ENCODE measurements at places on chromosomes 2 and 18. TPM values are rescaled to one million over a fixed set of nuclear protein-coding genes. Genes with fewer than 3 reads are reported as not detected.

DNA sequence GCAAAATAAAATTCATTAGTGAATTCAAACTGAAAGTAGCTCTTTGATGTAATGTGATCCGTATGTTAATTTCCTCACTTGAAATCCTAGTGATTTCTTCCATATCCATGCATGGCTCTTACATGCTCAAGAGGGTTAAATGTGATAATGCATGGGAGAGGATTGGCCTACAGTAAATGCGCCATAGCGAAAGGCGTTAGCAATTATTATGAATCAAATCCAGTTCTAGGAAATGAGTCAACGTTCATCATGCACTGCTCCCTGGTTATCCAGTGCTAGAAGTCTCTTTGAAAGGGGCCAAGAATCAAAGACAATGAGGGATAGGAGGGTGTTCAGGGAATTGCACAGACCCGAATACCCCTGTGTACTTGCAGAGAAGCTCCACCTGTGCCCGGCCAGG is 101.4 kb upstream of the RASGRP3 start:
- no peak for DNase-seq
- no peak overlapping the region for H3K27ac ChIP-seq
- no peak overlapping the region for H3K4me3 ChIP-seq
- no peaks in the 10 kb centered on the region for H3K4me1 ChIP-seq
- H3K36me3 ChIP-seq, result no peaks in the 10 kb centered on the region

DNA sequence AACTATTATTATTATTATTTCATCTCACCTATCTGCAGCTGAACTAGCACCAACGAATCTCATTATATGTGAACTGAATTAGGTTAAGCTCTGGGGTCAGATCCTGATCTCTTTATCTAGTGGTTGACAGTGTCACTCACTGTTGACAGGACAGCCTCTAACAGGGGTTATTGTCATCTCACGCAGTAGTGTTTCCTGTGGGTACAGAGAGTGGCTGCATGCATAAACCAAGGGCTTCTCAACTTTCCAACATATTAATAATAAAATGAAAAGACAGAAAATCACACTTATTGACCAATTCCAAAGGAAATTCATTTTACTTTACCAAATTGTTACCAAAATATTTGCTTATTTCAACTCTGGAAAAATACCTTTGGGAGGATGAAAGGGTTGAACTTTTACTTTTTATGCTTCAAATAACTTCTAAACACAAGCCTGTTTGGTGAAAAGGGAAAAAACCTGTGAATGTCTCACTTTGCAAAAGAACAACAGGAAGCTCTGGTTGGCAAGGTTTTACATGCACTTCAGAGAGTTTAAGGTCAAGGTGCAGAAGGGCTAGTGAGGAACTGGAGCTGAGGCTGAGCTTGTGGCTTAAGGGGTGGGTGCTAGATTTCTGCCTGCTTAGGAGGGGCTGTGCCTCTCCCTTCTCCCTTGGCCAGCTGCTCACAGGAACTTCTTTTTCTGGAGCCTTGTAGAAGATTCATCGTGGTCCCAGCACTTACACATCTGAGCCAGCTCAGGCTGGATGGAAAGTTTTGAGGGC is 72.6 kb downstream of the CTAGE1 start:
- DNase-seq, result no peak
- peaks cover 16% of the 10 kb centered on the region for H3K4me1 ChIP-seq
- no peak overlapping the region for H3K4me3 ChIP-seq
- H3K27me3 ChIP-seq, result no peaks in the 10 kb centered on the region

- H3K27me3 ChIP-seq, result peaks cover 7% of the 10 kb centered on the region
- H3K27ac ChIP-seq, result no peak overlapping the region
- no peaks in the 10 kb centered on the region for H3K36me3 ChIP-seq
These were observed 11.0 kb downstream of the RTP5 start for GRCh38 chr2:241880311-241881073.

DNA sequence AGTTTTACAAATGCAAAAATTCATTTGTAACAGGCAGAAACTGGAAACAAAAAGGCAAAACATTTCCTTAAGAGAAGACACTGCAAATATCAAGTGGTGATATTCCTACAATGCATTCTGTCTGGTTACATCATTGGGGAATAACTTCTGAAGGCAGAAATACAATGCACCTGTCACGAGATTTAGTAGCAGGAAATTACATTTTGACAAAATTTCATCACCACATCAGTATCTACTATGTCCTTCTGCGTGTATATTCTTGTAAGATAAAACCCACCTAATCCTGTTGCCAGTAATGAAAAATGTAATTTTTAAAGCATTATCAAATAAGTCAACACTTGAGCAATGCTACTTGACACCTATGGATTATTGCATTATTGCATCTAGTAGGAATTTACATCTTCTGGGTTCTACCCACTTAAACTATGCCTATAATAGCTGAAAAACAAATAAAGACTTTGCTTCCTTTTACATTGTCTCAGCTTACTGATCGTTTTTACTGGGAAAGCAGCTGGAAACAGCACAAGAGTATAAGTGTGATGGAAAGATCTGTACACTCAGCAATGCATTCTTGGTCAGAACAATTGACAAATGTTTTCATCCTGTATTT is 59.5 kb downstream of the IRS1 start:
- peak overlapping the region; percentile 66 for H3K27ac ChIP-seq
- peaks cover 48% of the 10 kb centered on the region for H3K4me1 ChIP-seq
- H3K4me3 ChIP-seq, result no peak overlapping the region
- DNase-seq, result peak; percentile 49
- H3K27me3 ChIP-seq, result no peaks in the 10 kb centered on the region

- no peak for DNase-seq
- no peaks in the 10 kb centered on the region for H3K27me3 ChIP-seq
- H3K4me3 ChIP-seq, result peak overlapping the region; percentile 51
- peaks cover 24% of the 10 kb centered on the region for H3K36me3 ChIP-seq
- H3K27ac ChIP-seq, result peak overlapping the region; percentile 79
These were observed 6.1 kb downstream of the CTDSP1 start for GRCh38 chr2:218405746-218406208.

DNA sequence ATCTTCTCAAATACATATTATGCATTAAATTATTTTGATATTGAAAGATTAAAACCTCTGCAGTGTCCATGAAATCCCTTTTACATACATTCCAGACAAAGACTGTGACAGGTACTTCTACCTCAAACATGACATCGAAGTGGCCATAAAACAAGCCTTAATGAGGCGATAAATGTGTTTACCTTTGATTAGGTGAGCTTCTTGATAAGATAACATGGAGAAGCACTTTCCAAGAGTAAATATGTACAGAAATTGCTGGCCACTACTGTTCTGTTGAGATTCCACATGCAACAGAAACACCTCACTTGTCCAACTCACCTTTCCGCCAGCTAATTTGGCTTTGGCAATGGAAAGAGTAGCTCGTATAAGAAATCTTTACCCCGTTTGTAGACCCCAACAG is 55.2 kb downstream of the ZEB2 start:
- no peak overlapping the region for H3K4me3 ChIP-seq
- H3K27ac ChIP-seq, result no peak overlapping the region
- no peaks in the 10 kb centered on the region for H3K4me1 ChIP-seq
- H3K36me3 ChIP-seq, result no peaks in the 10 kb centered on the region
- DNase-seq, result no peak

DNA sequence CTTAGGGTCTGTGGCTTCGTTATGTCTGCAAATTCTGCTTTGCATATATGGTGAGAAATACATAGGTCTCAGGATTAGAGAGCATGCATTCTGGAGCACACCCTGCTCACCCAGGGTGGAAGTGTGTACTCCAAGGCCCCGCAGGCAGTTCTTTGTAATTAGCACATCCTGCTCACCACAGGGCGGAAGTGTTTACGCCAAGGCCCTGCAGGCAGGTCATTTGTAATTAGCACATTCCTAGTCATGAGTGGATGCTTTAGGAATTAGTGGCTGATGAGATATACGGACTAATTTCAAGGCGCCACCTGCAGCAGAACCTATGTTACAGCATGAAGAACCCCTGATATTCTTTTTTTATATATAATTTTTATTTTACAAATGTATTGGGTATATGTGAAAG is 4.2 kb downstream of the ALLC start:
- H3K36me3 ChIP-seq, result no peaks in the 10 kb centered on the region
- peaks cover 59% of the 10 kb centered on the region for H3K4me1 ChIP-seq
- no peak overlapping the region for H3K27ac ChIP-seq
- H3K4me3 ChIP-seq, result no peak overlapping the region
- DNase-seq, result no peak

GRCh38 chr2:180652794-180653193 is 327.6 kb upstream of the UBE2E3 start:
- DNase-seq, result no peak
- H3K4me3 ChIP-seq, result no peak overlapping the region
- H3K4me1 ChIP-seq, result no peaks in the 10 kb centered on the region

GRCh38 chr2:203673933-203674332 is 32.5 kb upstream of the CD28 start:
- H3K4me1 ChIP-seq, result no peaks in the 10 kb centered on the region
- H3K36me3 ChIP-seq, result no peaks in the 10 kb centered on the region
- H3K27me3 ChIP-seq, result no peaks in the 10 kb centered on the region
- no peak for DNase-seq

DNA sequence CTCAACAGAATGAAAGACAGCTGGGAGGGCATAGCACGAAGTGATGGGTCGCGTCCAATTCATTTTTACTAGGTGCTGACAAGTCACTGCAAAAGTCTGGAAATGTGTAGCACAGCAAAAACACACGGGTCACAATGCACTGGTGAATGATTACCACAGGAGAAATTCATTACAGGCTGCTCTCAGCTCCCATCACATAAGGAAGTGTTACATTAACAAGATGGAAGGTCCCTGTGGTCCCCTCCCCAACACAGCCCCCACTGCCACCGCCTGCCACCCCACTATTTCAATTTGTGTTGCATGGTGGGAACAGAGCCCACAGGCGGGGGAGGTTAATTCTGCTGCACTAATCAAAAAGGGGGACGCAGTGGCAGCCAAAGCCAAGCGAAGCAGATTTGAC is 122.8 kb downstream of the NRP2 start:
- H3K27me3 ChIP-seq, result peaks cover 3% of the 10 kb centered on the region
- no peaks in the 10 kb centered on the region for H3K36me3 ChIP-seq
- no peak for DNase-seq

- no peaks in the 10 kb centered on the region for H3K27me3 ChIP-seq
- no peak overlapping the region for H3K27ac ChIP-seq
- H3K36me3 ChIP-seq, result no peaks in the 10 kb centered on the region
- no peak for DNase-seq
These were observed 27.0 kb upstream of the MGAT4A start for GRCh38 chr2:98757904-98758421.

GRCh38 chr2:181779288-181780021 is 99.1 kb upstream of the NEUROD1 start:
- H3K4me1 ChIP-seq, result peaks cover 53% of the 10 kb centered on the region
- DNase-seq, result no peak
- H3K27ac ChIP-seq, result no peak overlapping the region
- no peak overlapping the region for H3K4me3 ChIP-seq
- H3K36me3 ChIP-seq, result no peaks in the 10 kb centered on the region
- H3K27me3 ChIP-seq, result no peaks in the 10 kb centered on the region

- no peaks in the 10 kb centered on the region for H3K27me3 ChIP-seq
- H3K4me1 ChIP-seq, result no peaks in the 10 kb centered on the region
These were observed 229.5 kb downstream of the CNTNAP5 start for GRCh38 chr2:124254621-124255020.

GRCh38 chr2:228056293-228057097 is 125.0 kb downstream of the SPHKAP start:
- no peaks in the 10 kb centered on the region for H3K4me1 ChIP-seq
- DNase-seq, result no peak
- no peak overlapping the region for H3K4me3 ChIP-seq
- no peak overlapping the region for H3K27ac ChIP-seq
- H3K36me3 ChIP-seq, result no peaks in the 10 kb centered on the region

DNA sequence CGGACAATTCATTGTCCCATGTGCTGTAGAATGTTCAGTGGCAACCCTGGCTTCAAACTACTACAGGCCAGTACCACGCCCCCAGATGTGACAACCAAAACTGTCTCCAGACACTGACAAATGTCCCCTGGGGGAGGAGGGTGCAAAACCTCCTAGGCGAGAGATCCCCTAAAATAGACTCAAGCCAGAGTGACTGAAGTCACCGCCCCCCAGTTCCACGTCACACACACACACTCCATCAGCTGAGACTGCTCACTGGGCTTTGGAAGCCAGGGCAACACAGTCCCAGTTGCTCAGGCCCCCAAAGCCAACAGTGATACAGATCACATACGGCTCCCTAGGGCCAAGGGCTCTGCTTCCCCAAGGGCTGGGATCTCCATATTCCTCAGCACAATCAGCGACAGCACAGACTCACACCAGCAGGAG is 19.1 kb downstream of the HDAC4 start:
- no peak for DNase-seq
- H3K4me3 ChIP-seq, result no peak overlapping the region
- H3K27ac ChIP-seq, result no peak overlapping the region
- peaks cover 16% of the 10 kb centered on the region for H3K36me3 ChIP-seq
- no peaks in the 10 kb centered on the region for H3K27me3 ChIP-seq

DNA sequence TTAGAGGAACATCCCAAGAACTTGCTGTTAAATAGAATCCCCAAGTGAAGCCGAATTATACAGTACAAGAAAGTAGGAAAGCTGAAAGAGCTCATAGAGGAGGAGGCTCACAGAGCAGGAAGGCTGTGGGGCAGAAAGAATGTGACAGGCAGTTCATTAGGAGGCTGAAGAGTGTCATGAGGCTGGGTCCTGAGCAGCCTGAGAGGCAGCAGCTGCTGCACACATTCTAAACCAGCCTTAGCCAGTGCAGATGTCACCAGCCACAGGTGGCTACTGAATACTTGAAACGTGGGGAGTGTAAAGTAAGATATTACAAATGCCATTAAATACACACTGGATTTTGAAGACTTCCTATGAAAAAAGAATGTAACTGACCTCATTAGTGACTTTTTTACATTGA is 490.2 kb upstream of the KLHL29 start:
- no peaks in the 10 kb centered on the region for H3K27me3 ChIP-seq
- no peak overlapping the region for H3K27ac ChIP-seq
- DNase-seq, result no peak
- H3K4me3 ChIP-seq, result no peak overlapping the region
- no peaks in the 10 kb centered on the region for H3K36me3 ChIP-seq

DNA sequence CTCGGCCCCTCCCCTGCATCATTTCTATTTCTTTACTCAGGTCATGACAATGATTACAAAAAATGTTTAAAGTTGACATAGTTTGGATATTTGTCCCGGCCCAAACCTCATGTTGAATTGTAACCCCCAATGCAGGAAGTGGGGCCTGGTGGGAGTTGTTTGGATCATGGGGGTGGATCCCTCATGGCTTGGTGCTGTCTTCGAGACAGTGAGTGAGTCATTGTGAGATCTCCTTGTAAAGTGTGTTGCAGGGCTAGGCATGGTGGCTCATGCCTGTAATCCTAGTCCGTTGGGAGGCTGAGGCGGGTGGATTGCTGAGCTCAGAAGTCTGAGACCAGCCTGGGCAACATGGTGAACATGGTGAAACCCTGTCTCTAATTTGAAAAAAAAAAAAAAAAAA is 9.2 kb upstream of the MAP4K4 start:
- H3K4me1 ChIP-seq, result peaks cover 58% of the 10 kb centered on the region
- no peaks in the 10 kb centered on the region for H3K27me3 ChIP-seq
- H3K36me3 ChIP-seq, result no peaks in the 10 kb centered on the region
- no peak for DNase-seq
- no peak overlapping the region for H3K27ac ChIP-seq
- no peak overlapping the region for H3K4me3 ChIP-seq

TOGARAM2 gene
- total RNA-seq, result not detected

CRYBA2 gene
- not detected for total RNA-seq

PEX13 gene
- total RNA-seq, result 75.9 TPM

NYAP2 gene
- not detected for total RNA-seq

SLC9A2 gene
- total RNA-seq, result 0.02 TPM

PROM2 gene
- total RNA-seq, result not detected

PRSS56 gene
- not detected for total RNA-seq

ZSWIM2 gene
- total RNA-seq, result not detected

SERPINB7 gene
- not detected for total RNA-seq

CNNM3 gene
- 8.4 TPM for total RNA-seq

NHEJ1 gene
- 42.1 TPM for total RNA-seq

VIT gene
- not detected for total RNA-seq
